ENCODE measurements at places on chromosomes 7 and 10. TPM values are rescaled to one million over a fixed set of nuclear protein-coding genes. Genes with fewer than 3 reads are reported as not detected.
A peak's percentile ranks its signal among the peaks of the same experiment; 100 is the strongest.

GRCh38 chr7:137960020-137960419, 41.9 kb downstream of the CREB3L2 start:
- H3K4me1 ChIP-seq, result peaks cover 16% of the 10 kb centered on the region
- H3K36me3 ChIP-seq, result peaks cover 10% of the 10 kb centered on the region
- no peak overlapping the region for H3K27ac ChIP-seq
- no peak for DNase-seq
- H3K27me3 ChIP-seq, result no peaks in the 10 kb centered on the region
- no peak overlapping the region for H3K4me3 ChIP-seq

GRCh38 chr7:102189756-102190155, 96.9 kb upstream of the SH2B2 start:
- no peak for DNase-seq
- H3K4me3 ChIP-seq, result no peak overlapping the region

DNA sequence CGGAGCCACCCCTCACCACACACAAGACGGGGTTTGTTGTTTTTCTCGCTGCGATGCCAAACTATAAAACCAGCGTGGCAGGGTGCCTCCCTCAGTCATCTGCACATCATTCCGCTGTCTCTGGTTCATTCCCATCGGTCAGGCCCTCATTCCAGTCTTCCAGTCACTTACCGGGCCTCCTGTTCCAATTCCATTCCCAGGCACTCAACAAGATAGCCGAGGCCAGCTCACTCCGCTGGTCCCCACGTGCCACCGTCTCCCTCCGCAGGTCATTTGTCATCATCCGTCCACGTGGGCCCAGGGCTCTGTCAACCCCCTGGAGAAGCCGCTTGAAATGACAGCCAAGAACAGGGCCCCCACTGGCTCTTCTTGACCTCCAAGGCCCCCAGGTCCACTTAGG, 6.1 kb upstream of the TMEM184A start:
- no peak overlapping the region for H3K27ac ChIP-seq
- H3K4me3 ChIP-seq, result no peak overlapping the region
- DNase-seq, result no peak
- peaks cover 2% of the 10 kb centered on the region for H3K4me1 ChIP-seq

GRCh38 chr7:87510411-87510875, 35.0 kb upstream of the ABCB4 start:
- DNase-seq, result no peak
- H3K27ac ChIP-seq, result no peak overlapping the region
- no peaks in the 10 kb centered on the region for H3K4me1 ChIP-seq
- no peaks in the 10 kb centered on the region for H3K27me3 ChIP-seq
- H3K36me3 ChIP-seq, result peaks cover 3% of the 10 kb centered on the region

DNA sequence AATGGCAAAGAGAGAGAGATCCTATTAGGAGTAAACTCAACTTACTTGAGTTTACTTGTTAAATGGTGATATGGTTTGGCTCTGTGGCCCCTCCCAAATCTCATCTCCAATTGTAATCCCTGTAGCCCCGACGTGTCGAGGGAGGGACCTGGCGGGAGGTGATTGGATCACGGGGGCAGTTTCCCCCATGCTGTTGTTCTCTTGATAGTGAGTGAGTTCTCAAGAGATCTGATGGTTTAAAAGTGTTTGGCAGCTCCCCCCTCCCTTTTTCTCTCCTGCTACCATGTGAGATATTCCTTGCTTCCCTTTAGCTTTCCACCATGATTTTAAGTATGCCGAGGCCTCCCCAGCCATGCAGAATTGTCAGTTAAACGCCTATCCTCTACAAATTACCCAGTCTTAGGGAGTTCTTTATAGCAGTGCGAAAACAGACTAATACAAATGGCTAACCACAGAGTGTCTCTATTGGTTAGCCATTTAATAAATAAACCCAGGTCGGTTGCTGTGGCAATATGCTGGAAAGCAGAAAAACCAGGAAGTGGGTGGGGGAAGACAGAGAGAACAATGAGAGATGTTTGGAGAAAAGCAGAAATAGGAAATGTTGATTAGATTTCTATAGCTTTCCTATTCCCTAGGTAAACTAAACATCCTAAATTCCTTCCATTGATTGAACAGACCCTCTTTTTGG, 3.0 kb upstream of the STMP1 start:
- DNase-seq, result no peak
- H3K4me3 ChIP-seq, result no peak overlapping the region
- H3K4me1 ChIP-seq, result peaks cover 20% of the 10 kb centered on the region
- H3K27ac ChIP-seq, result no peak overlapping the region
- peaks cover 7% of the 10 kb centered on the region for H3K36me3 ChIP-seq

Gene C1QL3
- not detected for total RNA-seq

Gene GBX1
- not detected for total RNA-seq

GRCh38 chr7:150361402-150361801, 7.2 kb upstream of the REPIN1 start:
- H3K4me3 ChIP-seq, result no peak overlapping the region
- peaks cover 58% of the 10 kb centered on the region for H3K4me1 ChIP-seq
- H3K36me3 ChIP-seq, result no peaks in the 10 kb centered on the region
- no peak overlapping the region for H3K27ac ChIP-seq

DNA sequence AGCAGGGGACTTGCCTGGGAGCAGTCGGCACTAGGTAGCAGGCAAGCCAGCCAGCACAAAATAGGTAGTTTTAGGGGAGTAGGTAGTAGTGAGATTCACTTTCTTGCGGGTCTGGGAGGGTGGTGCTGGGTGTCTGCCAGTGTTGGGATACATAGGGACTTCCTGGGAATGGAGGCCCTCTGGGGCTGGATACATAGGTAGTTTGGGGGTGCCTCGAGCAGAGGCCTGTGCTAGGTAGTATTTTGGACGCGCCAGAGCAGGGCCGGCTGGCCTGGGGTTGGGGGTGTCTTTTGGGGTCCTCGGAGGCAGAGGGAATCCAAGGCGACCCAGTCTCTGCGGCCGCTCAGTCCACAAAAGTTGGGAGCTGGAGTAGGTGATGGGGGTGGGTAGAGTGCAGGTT, 2.0 kb upstream of the HOXA3 start:
- H3K36me3 ChIP-seq, result no peaks in the 10 kb centered on the region
- H3K4me3 ChIP-seq, result no peak overlapping the region
- peak overlapping the region; percentile 41 for H3K27ac ChIP-seq

DNA sequence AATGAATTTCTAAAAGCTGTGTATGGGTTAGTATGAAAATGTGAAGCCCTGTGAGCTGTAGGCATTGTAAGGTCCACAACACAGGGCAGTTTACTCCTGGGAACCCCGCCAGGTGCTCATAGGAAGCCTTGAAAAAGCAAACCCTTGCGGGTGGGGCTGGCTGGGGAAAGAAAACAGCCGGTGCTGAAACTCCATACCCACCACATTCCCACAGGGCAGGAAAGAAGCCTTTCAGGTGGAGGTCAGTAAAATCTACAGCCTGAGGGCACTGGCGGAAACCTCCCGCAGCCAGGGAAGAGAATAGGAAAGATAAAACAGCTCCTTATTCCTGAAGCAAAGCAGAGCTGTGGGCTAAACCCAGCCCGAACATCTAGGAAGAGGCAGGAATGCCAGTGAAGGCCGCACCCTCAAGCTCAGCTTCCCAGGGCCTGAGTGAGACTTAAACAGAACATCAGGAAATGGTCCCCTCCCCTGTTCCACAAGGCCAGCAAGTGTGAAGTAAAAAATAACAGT, 34.7 kb downstream of the PODXL start:
- no peaks in the 10 kb centered on the region for H3K36me3 ChIP-seq
- DNase-seq, result no peak
- no peak overlapping the region for H3K4me3 ChIP-seq
- H3K27ac ChIP-seq, result no peak overlapping the region
- peaks cover 4% of the 10 kb centered on the region for H3K27me3 ChIP-seq
- peaks cover 11% of the 10 kb centered on the region for H3K4me1 ChIP-seq
